ENCODE measurements at places on chromosomes 6 and 20. TPM values are rescaled to one million over a fixed set of nuclear protein-coding genes. Genes with fewer than 3 reads are reported as not detected.

Gene RAET1G
- polyA plus RNA-seq: 15.8 TPM

Gene BMP2
- 0.33 TPM for polyA plus RNA-seq

DNA sequence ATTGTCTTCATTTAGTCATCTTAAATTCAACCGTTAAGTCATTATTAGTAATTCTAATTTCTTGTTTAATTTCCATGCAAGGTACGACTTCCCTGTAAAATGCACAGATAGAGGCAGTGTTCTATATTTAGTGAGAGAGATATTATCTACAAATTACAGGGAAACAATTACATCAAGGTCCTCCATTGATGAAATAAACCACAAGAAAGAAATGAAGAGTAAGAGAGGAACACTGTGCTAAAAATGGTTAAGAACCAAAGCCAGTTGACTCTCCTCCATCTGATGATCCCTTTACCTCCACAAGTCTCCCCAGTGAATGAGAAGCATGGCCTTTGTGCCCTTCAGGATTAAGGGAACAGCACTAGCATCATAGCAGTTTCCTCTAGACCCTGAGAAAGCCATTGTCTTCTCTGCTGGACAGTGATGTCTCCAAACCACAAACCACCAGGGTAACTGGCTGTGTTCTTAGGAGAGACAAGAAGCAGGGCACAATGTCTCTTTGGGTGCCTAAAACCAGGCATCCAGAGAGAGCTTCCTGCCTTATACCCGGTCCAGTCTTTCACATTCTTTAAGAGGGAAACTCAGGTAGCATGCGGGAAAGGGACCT is 38.1 kb downstream of the IRF4 start:
- no peak for DNase-seq

Gene PLN
- 0.49 TPM for polyA plus RNA-seq

Gene HLA-DQA2
- not detected for polyA plus RNA-seq

Gene CLPSL2
- not detected for polyA plus RNA-seq

DNA sequence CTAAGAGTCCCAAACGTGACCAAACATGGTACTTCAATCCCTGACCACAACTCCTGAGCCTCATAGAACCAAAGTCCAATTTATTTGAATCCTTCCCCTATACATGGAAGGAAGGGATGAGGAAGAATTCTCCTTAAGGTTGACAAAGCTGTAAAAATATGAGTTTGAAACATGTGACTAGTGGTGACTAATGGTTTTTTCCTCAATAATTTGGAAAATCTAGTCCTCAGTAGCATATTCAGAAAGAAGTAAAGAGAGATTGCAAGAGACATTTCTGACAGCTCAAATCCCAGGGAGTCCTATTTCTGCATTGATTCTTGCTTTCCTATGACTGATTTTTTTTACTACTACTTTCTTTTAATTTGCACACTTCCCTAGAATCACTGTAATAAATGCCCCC is 443.7 kb downstream of the FRK start:
- peak; percentile 1 for DNase-seq

Gene MTFR2
- 3.1 TPM for polyA plus RNA-seq

Gene MYT1
- not detected for polyA plus RNA-seq

- DNase-seq: peak; percentile 67
Measured at GRCh38 chr6:139376017-139376330, 1.5 kb upstream of the CITED2 start.

Gene SLC17A3
- not detected for polyA plus RNA-seq

- peak; percentile 42 for DNase-seq
Measured at GRCh38 chr6:53035549-53036213, 29.5 kb upstream of the FBXO9 start.

Gene SYS1
- 24.6 TPM for polyA plus RNA-seq

DNA sequence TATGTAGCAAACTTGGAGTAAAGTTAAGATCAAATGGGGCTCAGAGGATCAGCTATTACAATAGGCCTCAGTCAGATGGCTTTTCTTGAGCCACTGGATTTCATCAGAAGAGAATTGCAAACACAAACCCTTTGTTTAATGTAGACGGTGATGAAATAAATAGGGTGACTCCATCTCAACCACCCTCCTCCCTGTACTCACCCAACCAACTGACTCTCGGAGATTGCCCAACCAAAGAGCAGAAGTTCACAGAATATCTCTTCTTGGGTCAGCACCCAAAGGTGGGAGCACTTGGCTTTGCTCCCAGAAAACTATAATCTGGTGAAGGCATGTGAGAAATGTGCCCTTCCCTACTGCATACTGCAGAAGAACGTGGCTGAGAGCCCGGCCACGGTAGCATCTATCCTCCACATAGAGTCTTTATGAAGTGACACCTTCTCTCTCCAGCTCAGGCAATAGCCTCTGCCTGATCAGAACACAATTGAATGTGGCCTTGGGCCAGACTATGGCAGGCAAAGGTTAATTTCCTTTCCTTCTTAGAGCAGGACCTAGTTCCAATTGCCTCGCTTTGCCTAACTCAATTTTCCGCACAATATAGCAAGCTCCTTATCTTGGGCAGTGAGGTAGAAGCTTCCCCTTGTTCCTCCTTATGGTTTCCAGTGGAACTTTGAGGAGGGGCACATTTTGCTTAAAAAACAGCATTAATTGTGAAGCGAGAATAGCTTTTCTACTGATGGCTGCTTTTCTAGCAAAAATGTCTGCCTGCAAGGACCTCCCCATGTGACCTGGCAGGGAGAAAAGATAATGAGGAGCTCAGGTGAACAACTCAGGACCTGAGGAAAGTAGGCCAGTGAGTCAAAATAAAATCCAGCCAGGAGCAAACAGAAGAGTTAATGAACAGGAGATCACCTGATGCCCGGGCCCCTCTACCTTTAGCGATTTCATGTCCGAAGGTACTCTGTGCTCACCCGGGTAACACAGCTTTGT is 79.4 kb downstream of the GFOD1 start:
- peak; percentile 84 for DNase-seq

GRCh38 chr6:125931733-125932450 is 24.7 kb upstream of the HINT3 start:
- DNase-seq: no peak

Gene B3GALT4
- polyA plus RNA-seq: 2.4 TPM

DNA sequence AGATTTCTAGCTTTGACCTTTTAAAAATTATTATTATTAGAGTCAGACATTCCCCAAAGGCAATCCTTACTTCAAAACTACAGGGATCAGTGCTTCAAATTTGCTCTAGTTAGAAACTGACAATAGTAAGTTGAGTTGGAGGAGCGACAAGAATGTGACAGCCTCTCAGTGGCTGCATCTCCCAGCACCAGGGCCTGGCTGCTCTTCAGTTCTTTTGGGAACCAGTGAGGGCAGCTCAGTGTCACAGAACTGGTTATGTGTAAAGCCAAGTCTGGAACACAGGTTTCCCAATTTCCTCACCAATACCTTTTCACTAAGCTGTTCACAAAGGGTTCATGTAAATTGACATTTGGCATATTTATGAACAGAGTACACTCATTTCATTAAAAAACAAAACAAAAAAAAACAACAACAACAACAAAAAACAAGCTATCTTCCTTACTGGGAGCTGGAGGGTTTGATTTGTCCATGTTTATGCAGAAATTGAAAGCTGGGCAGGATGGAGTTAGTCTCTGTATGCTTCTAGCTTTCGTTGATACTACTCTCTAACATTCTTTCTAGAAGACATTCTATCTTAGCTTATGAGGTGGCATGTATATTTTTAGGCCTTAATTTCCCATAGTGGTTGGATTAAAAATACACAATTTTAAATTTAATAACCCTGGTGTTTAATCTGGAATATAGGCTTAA is 95.0 kb downstream of the SAMD5 start:
- no peak for DNase-seq

Gene FYN
- polyA plus RNA-seq: 58.6 TPM

Gene TBCC
- polyA plus RNA-seq: 35.0 TPM

GRCh38 chr6:3857468-3858456 is 8.6 kb downstream of the FAM50B start:
- DNase-seq: no peak

DNA sequence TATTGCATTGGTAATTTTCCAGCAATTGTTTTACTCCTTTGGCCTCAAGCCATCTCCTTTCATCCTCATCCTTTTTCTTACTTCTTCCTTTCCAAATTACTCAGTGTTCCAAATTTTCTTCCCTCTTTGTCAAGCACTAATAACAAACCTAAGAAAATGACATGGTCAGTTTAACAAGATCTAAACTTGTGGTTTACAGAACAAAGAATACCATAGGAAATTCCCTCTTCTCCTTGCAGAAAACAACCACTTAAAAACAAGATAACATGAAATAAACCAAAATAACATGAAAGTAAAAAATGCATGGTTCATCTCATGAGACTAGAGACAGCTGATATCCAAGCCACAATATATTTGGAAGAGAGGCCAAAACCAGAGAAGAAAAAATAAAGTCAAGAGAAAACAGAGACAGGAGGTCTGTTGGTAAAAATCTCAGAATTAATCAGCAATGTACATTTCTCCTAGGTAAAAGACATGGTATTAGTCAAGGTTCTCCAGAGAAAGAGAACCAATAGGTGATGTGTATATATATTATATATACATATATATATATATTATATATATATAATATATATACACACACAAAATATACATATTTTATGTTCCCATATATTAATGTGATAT is 51.0 kb upstream of the SENP6 start:
- no peak for DNase-seq

GRCh38 chr20:7490288-7490687 is 450.0 kb downstream of the HAO1 start:
- no peak for DNase-seq

- DNase-seq: peak; percentile 60
Measured at GRCh38 chr20:41692479-41693135, 74.4 kb upstream of the CHD6 start.

- no peak for DNase-seq
Measured at GRCh38 chr6:2124260-2124709, 121.1 kb downstream of the GMDS start.

Gene REM1
- polyA plus RNA-seq: not detected

Gene LY6G6F
- polyA plus RNA-seq: not detected

DNA sequence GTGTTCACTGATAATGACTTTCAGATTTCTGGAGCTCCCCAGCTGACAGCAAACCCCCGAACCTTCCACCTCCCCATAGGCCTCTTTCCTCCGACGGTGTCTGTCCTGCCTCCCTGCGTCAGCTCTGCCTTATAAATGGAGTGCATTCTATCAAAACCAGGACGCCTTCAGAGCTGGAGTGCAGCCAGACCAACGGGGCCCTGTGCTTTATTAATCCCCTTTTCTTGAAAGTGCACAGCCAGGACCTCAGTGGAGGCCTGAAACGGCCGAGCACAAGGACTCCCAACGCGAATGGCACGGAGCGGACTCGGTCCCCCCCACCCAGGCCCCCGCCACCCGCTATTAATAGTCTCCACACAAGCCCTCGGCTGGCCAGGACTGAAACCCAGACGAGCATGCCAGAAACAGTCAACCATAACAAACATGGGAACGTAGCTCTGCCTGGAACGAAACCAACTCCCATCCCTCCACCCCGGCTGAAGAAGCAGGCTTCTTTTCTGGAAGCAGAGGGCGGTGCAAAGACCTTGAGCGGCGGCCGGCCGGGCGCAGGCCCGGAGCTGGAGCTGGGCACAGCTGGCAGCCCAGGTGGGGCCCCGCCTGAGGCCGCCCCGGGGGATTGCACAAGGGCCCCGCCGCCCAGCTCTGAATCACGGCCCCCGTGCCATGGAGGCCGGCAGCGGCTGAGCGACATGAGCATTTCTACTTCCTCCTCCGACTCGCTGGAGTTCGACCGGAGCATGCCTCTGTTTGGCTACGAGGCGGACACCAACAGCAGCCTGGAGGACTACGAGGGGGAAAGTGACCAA is 42.3 kb upstream of the NAA20 start:
- peak; percentile 96 for DNase-seq

GRCh38 chr6:156437121-156437879 is 339.9 kb upstream of the ARID1B start:
- no peak for DNase-seq

Gene PREX1
- 0.18 TPM for polyA plus RNA-seq

Gene NOP56
- 139 TPM for polyA plus RNA-seq

Gene CNR1
- polyA plus RNA-seq: not detected

DNA sequence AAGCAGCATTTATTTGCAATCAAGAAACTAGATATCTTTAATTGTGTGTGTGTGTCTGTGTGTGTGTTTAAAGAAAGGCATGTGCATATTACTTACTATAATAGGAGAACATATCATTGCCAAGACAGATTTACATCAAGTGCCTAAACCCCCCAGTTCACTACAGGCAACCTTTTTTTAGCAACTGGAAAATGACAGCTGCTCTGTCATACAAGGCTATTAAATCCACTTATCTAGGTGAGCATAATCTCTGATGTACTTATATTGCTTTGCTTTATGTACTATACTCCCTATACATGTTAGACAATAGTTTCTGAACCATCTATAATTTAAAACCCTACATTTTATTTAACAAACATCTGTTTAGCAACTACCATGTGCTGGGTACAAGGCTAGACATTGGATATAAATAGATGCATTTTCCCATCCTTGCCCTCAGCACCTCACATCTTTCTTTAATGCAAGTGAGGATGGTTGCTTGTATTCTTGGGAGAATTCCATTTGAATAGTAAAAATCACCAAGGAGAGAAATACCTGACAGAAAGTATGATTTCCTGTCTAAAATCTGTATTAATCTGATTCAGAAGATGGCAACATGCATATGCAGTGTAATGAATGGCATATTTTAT is 398.3 kb downstream of the LAMA2 start:
- DNase-seq: no peak

GRCh38 chr20:63198606-63199005 is 17.3 kb downstream of the YTHDF1 start:
- no peak for DNase-seq

DNA sequence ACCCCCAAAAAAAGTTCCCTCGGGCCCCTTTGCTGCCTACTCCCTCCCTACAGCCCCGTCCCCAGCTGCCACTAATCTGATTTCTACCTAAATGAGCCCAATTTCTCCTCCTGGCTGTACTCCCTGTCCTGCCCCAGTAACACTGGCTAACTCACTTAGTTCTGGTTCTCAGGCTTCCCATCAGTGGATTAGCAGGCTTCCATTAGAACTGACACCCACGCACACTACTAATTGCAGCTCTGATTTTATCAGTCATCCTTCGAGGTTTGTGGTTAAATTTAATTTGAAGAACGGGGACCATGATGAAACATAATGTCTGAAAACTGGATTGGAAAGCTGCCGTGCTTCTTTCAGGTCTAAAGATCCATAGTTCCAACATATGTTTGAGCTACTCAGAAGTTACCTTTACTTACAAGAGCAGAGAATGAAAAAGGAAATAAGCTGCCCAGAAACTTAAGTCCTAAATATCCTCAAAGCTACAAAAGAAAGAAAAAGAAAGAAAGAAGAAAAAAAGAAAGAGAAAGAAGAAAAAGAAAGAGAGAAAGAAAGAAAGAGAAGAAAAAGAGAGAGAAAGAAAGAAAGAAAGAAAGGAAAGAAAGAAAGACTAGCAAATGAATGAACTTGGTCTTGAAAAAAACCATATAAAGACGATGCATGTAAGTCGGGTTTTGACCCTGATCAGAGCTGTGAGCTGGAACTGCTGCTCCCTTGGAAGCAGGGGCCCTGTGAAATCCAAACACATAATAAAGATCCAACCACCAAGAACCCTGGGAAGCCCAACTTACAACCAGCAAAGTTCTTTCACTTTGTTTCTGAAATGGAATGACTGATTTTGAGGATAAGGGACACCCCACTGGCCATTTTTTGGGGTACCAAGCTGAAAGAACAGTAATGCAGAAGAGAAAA is 51.7 kb downstream of the CNKSR3 start:
- peak; percentile 59 for DNase-seq

Gene TNXB
- 5.2 TPM for polyA plus RNA-seq
